ENCODE measurements at places on chromosomes 4 and X. TPM values are rescaled to one million over a fixed set of nuclear protein-coding genes. Genes with fewer than 3 reads are reported as not detected.

Gene ASB11
- not detected for total RNA-seq

Gene RAB41
- not detected for total RNA-seq

Gene MAP9
- total RNA-seq, result 5.5 TPM

Gene SMIM43
- 0.29 TPM for total RNA-seq

Gene PF4V1
- not detected for total RNA-seq

Gene DUSP9
- 10.2 TPM for total RNA-seq

Gene KCND1
- 0.46 TPM for total RNA-seq

Gene GDPD2
- total RNA-seq, result not detected

Gene SPP1
- total RNA-seq, result 11.0 TPM

All from Daoy (cell line).